ENCODE measurements at places on chromosomes 5 and 9.
A peak's percentile ranks its signal among the peaks of the same experiment; 100 is the strongest.

GRCh38 chr5:143696921-143697320, 115.0 kb upstream of the HMHB1 start:
- no peak for DNase-seq

GRCh38 chr9:6689893-6690674, 44.6 kb upstream of the GLDC start:
- DNase-seq, result no peak

DNA sequence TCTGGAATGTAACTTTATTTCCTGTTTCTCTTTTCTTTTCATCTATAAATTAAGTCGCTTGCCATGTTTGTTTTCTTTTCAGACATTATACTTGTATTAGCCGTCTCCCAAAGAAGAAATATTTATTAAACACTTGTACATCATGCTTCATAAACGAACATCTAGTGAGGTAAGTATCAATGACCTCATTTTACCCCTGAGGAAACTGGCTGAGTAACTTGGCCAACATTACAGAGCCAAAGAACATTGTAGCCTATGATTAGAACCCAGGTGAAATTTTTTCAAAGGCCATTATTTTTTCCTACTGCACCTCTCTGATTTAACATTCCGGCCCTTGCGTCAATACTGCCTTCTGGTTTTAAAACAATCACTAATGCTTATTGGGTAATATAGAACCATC, 4.2 kb downstream of the FREM1 start:
- no peak for DNase-seq

GRCh38 chr5:74054641-74055421, 428.8 kb downstream of the ARHGEF28 start:
- DNase-seq, result no peak

GRCh38 chr9:112233769-112234168, 58.7 kb upstream of the SUSD1 start:
- DNase-seq, result no peak

DNA sequence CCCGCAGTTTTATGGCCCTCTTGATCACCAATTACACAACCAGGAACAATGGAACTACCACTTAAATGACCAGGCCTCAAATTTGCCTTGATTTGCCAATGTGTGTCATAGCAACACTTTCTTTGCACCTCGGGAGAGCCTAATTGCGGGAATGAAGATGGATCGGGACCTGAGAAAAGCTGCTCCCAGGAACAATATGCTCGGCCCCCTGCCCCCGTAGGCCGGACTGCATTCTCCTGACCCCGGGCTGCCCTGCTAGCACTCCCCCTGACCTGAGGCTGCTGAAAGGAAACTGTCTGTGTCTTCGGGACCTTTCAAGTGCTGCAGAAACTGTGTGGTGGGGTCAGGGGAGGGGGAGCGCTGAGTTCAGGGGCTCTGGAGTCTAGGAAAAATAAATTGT, 294.3 kb upstream of the IRX1 start:
- no peak for DNase-seq

- DNase-seq, result no peak
These were observed 256.7 kb downstream of the DOCK8 start for GRCh38 chr9:471320-471719.

DNA sequence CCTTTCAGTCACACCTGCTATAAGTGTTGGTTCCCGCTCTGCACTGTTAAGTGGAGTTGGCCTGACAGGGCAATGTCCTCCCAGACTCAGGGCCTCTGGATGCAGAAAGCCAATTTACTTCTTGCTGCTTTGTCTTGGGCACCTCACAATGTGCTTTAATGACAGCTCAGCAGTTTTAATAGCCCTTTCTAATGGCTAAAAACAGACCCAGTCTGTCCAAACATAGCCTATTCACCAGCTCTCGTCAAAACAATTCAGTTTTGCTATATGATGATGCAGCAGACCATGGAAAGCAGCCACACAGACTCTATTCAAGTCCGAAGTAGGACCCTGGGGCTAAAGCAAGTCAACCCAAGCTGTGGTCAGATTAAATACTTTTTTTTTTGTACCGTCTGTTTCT, 529.1 kb upstream of the SEMA6A start:
- DNase-seq, result no peak

DNA sequence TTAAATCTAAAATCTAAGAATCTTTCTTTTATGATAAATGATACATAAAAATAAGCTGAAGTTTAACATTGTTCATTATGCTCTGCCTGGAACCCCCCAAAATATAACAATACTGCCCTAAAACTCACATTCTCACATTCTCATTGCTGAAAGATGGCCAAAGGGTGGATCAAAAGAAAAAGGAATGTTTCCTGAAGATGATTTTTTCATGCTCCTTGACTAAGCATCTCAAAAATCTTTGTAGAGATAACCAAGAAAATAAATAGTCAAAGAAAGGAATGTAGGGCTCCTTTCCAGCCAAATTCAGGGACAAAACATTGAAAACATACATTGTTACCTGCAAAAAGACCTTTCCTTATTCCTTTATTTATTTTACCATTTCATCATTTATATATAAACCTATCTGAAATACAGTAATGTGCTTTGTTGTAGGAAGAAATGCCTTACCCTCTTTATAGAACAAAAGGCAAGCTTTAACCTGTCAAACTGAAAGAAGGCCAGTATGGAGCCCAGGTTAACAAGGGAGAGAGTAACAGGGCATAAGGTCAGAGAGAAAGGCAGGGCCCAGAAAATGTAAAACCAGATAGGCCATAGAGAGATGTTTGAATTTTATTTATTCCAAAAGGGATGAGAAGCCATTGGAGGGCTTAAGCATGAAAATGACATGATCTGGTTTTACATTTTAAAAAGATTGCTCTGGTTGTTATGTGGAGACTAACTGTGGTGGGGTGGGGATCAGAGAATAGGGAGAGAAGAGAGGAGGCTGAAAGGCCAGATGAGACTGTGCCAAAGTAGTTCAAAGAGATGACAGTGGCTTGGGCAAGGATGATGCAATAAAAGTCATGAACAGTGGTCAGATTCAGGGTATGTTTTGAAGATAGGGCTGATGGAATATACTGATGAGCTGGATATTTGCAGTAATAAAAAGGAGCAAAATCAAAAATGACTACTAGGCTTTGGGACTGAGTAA, 37.3 kb upstream of the CDK5RAP2 start:
- no peak for DNase-seq

- DNase-seq, result no peak
These were observed at the start of gene ADAMTS19 for GRCh38 chr5:129459777-129460671. ADAMTS19 (plus strand) TSS chr5:129460298; CDS start chr5:129460392, 94 bp downstream.

DNA sequence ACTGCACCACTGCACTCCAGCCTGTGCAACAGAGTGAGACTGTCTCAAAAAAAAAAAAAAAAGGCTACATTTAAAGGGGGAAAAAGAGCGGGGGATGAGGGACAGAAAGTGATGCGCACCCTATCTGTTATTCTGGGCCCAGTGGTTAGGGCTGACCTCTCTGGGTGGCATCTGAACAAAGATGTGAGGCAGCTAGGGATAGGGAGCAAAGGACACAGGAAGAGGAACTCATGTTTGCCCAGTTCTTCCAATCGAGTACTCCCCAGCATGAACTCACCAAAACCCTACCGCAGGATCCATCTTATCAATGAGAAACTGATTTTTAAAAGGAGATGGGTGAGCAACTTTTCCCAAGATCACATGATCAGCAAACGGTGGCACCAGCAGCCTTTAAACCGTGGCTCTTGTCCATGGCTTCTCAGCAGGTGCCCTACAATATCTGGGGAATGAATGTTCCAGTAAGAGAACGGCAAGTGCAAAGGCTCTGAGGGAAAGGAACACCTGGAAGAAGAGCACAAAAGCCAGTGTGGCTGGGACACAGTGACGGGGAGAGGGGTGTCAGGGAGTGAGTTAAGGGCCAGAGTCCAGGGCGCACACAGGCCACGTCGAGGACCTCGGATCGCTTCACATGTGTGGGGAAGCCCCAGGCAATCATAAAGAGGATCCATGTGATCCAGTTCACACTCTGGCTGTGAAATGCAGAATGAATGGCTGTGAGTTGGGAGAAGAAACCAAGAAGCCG, 22.0 kb downstream of the RAPGEF1 start:
- no peak for DNase-seq

DNA sequence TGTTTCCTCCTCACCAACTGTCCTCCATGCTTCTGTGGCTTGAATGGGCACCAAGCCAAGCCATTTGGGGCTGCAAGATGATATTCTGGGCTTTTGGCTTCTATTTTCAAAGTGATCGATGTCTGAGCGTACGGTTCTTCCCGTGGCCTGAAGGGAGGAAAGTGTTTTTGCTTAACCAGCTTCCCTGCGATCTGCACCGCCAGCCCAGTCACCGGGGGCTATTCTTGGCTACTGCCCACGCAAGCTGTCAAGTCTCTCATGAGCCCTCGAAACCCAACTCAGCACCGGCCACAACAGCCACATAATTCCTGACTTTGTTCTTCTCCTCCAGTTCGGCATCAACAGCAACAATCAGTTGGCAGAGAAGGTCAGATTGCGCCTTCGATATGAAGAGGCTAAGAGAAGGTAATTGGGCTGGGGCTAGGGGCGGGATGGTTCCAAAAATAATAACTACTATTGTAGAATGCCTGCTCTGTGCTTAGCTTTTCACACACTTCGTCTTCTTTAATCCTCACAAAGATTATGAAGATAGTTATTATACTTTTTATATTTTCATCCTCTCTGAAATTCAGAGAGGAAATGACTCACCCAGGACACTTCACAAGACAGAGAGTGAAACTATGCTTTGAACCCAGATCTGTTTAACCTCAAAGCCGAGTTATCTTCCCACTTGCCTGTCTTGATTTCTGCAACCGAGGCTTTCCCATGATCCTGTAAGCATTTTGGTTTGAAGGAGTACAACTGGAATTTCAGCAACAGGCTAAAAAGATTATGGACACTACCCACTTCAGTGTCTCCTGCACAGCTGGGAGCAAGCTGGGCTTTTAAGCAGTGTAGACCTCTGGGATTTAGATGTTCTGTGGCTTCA, 76.4 kb upstream of the RARS1 start:
- peak; percentile 20 for DNase-seq

DNA sequence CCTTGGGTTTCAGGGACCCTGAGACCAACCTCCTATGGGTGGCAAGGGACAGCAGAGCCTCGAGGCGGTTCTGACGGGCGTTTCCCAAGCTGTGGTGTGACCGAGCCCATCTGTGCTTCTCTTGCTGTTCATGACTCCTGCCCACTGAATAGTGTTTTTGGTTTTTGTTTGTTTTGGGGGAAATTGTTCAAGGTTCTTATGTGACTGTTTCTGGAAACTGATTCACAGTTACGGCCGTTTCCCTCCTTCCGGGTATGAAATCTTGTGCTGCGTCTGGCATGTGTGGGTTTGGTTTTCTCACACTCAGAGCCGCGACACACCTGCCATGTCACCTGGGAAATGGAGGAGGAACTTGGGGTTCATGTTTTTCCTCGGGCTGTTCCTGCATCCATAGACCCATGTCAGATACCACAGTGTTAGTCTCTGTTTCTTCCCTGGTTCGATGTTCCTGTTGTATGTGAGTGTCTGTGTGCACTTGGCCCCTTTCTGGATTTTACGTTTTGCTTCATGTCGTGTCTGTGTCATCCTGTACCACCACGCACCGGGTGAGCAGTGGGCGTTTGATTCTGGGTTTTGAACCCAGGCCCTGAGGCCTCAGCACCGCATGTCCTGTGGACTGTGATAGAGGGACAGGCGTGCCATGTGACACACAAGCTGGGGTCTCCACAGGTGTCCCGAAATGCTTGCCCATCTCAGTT, 28.8 kb downstream of the FBXW5 start:
- no peak for DNase-seq

- DNase-seq, result no peak
These were observed 44.5 kb upstream of the DPYSL3 start for GRCh38 chr5:147554261-147554817.

- no peak for DNase-seq
These were observed 28.2 kb downstream of the RETREG1 start for GRCh38 chr5:16588434-16589214.

DNA sequence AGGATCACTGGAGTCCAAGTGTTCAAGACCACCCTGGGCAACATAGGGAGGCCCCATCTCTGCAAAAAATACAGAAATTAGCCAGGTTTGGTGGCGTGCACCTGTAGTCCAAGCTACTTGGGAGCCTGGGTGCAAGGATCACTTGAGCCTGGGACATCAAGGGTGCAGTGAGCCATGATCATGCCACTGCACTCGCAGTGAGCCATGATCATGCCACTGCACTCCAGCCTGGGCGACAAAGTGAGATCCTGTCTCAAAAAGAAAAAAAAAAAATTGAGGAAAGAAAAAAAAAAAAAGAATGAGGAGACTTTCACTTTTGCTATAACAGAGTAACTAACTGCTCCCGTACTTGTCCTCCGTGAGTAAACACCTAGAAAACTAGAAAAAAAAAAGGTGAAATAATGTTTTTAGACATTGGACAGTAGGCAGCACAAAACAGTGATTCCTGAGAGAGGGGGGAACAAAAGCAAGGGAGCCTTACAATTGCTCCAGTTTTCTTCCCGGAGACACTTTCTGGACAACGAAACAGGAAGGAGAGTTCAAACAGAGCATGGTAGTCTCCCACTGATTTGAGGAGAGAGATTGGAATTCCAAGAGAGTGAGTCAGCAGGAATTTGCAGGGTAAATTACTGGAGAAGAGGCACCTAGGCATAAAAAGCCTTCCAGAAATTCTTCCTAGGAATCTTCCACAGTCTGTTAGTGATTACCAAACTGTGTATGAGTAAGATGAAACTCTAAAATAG, 6.9 kb upstream of the ZBTB5 start:
- DNase-seq, result no peak

DNA sequence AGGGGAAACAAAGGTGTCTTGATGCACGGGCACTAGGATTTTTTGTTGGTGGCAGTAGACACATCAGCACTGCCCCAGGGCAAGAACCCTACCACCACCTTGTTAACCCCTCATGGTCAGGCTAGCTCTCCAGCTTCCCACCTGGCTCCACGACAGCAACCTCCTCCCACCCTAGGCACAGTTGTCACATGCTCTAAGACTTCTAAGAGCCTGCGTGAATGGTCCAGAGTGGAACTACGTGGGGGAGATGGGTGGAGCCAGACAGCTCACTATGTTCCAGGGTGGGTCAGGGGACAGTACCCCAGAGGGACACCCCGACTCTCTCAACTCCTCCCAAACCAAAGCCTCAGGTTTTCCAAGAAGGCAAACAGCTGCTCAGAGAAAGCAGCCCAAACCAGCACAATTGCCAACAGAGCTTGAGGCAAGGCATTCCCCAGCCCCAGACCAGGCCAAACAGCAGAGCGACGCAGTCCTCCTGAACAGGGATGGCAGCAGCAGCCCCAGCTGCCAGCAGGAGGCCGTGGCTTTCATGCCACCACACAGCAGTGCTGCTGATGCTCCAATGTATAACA, 78.0 kb downstream of the NRG2 start:
- no peak for DNase-seq

DNA sequence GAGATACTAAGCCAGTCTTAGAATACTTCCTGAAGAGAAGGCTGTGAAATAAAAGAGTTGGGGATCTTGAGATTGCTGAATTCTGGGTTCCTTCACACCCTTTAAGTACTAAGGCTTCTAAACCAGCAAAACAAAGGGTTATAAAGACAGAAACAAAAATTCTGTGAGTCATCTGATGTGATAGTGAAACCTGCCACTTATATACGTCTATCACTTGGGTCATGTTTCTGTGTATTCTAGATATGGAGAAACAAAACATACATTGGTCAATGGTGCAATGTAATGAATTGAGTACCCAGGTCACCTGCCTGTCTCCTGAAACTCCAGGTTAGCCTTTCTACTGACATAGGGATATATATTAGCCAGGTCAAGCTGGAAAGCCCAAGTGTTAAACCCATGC, 319.3 kb upstream of the GRAMD2B start:
- DNase-seq, result no peak

- DNase-seq, result no peak
These were observed at the start of gene OSMR for GRCh38 chr5:38845526-38846378. OSMR (plus strand) TSS chr5:38846012; CDS start chr5:38869045, 23,033 bp downstream.

- no peak for DNase-seq
These were observed 910.2 kb downstream of the TAF11L14 start for GRCh38 chr5:18544421-18544820.

- DNase-seq, result no peak
These were observed 10.3 kb downstream of the PTPA start for GRCh38 chr9:129121483-129121882.

All from CD4-positive, alpha-beta T cell treated with Interleukin-6 at 100 ng/mL for 8 hours (primary cell).